Immature natural killer cell (primary cell): ENCODE measurements at places on chromosomes 16 and 17. TPM values are rescaled to one million over a fixed set of nuclear protein-coding genes. Genes with fewer than 3 reads are reported as not detected.

ENGASE gene
- 1.9 TPM for polyA plus RNA-seq

- H3K4me1 ChIP-seq, result peaks cover 41% of the 10 kb centered on the region
- DNase-seq, result peak; percentile 80
- peak overlapping the region; percentile 52 for H3K27ac ChIP-seq
These were observed 47.0 kb upstream of the AMZ2 start for GRCh38 chr17:68200689-68201417.

DNA sequence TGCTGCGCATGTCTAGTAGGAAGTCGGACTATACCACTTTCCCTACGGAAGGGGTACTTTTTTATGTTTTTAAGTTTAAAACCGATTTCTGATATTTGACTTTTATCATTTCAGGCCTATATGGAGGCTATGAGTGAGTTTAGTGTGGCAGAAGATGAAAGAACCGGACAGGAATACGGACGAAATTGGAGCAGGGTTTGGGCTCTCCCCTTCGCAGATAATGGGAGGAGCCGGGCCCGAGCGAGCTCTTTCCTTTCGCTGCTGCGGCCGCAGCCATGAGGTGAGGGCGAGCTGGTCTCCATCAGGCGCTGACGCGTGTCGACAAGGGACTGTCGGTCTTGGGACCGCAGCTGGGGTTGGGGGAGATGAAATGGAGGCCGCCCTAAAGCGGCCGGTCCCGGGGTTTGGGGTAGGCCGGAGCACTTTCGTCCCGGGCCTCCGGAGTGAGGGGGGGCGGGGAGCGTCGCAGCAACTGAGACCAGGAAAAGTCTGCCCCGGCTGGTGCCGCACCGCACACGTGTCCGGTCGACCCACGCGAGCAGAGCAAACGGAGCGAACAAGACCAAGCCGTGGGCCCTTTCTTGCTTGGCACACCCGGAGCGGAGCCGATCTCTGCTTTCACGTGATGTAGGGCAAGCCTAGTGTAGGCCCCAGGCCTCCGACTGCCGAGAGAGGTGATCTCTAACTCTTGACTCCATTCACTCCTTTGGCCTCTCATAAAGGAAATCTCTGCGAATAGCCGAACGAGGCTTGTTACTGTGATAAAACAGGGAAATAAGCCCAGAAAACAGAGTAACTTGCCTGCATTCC is at the start of gene RPL19:
Gene RPL19, plus strand, starts transcription at position 214 of the 810 bp plus-strand sequence. Its CDS starts 62 bp downstream, at position 276.
- peaks cover 15% of the 10 kb centered on the region for H3K36me3 ChIP-seq

- DNase-seq, result no peak
- H3K27ac ChIP-seq, result no peak overlapping the region
- H3K36me3 ChIP-seq, result no peaks in the 10 kb centered on the region
- H3K4me1 ChIP-seq, result no peaks in the 10 kb centered on the region
- no peak overlapping the region for H3K4me3 ChIP-seq
These were observed 11.1 kb upstream of the CHRNE start for GRCh38 chr17:4913994-4914393.

DNA sequence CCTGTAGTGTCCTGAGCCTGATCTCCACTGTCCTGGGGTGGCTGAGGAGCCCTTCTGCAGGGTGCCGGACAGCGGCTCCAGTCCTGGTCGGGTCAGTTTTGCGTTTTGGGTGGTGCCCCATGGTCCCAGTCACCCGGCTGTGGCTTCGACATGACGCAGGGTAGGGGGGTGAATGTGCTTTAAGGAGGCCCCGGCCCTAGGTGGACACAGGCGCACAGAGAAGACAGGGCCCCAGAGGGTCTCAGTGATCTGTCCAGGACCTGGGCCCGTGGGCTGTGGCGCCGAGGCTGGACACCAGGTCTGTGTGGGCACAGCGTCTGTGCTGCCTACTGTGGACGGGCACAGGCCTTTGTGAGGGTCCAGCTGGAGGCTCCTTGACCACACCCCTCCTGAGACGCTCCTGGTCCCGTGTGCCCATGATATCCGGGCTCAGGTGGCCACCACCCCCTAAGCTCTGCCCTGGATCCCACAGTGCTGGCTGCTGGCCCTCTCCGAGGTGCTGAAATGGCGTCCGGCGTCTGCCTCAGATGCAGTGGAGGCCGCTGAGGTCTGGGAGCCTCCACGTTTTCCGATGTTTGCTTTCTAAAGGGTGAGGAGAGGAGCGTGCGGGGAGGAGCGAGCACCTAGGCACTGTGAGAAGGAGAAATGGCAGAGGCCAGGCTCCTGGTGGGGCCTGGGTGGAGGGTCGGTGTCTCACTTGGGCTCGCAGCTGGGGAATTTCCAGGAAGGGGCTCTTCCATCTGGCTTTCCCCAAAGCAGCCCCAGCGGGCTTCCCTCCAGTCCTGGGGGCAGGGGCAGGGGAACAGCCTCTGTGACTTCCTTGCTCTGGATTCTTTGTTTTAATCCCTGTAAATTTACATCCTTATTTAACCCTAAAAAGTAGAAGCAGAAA is 56.1 kb upstream of the ACSF3 start:
- H3K27me3 ChIP-seq, result peaks cover 5% of the 10 kb centered on the region
- no peak overlapping the region for H3K4me3 ChIP-seq
- H3K27ac ChIP-seq, result no peak overlapping the region
- H3K4me1 ChIP-seq, result peaks cover 2% of the 10 kb centered on the region
- no peak for DNase-seq

DNA sequence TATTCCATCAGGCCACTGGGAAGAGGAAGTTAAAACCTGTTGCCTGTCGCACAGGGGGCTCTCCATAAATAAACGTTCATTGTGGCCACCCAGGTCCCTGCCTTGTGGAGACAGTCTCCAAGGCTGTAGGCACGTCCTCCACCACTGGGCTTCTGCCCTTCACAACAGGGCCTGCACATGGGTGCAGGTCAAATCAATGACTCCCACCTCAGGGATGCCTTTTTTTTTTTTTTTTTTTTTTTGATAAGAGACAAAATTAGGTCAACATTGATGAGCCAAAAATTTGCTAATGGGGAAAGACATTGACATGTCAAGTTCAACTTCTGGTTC is 12.6 kb upstream of the SLC12A3 start:
- H3K4me1 ChIP-seq, result peaks cover 7% of the 10 kb centered on the region
- no peaks in the 10 kb centered on the region for H3K36me3 ChIP-seq
- no peak overlapping the region for H3K27ac ChIP-seq
- no peaks in the 10 kb centered on the region for H3K27me3 ChIP-seq

DNA sequence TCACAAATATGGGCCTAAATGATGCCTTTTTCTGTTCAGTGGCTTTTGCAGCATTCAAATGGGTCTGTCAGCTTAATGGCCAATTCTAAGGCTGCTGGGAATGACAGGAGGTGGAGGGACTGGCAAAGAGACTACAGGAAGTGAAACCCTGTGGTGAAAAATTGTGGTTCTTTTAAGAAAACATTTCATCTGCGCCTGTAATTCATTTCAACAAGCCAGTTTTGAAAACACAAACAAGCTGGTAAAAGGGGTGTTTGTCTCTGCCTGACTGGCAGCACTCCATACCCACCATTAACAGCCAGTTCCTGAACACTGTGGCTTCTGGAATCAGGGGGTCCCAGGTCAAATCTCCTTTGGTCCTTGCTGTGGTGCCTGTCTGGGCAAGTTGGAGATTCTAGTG is 3.6 kb upstream of the KDM8 start:
- H3K4me1 ChIP-seq, result peaks cover 65% of the 10 kb centered on the region
- peak overlapping the region; percentile 74 for H3K4me3 ChIP-seq
- DNase-seq, result peak; percentile 37
- H3K36me3 ChIP-seq, result no peaks in the 10 kb centered on the region
- peak overlapping the region; percentile 93 for H3K27ac ChIP-seq

DNA sequence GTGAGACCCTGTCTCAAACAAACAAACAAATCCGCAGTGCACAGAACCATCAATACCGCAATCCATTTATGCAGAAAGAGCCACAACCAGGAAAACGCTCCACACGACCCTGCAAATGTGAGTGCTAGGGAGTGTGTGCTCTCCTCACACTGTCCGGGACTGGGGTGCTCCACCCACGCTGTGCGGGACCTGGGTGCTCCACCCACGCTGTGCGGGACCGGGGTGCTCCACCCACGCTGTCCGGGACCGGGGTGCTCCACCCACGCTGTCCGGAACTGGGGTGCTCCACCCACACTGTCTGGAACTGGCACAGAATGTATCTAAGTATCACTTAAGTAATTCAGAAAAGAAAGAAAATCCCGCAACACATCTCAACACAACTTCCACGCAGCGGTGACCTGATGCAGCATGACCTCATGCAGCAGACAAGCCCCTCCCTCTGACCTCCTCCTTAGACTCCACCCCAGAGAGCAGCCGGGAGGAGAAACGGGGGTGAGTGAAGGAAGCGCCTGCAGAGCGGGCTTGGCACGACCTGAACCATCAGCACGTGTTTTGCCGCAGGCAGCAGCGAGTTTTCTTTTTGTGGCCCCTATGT is 38.5 kb downstream of the ZNF276 start:
- peak overlapping the region; percentile 42 for H3K4me3 ChIP-seq
- no peak for DNase-seq
- peaks cover 17% of the 10 kb centered on the region for H3K27me3 ChIP-seq
- peak overlapping the region; percentile 98 for H3K27ac ChIP-seq

DNA sequence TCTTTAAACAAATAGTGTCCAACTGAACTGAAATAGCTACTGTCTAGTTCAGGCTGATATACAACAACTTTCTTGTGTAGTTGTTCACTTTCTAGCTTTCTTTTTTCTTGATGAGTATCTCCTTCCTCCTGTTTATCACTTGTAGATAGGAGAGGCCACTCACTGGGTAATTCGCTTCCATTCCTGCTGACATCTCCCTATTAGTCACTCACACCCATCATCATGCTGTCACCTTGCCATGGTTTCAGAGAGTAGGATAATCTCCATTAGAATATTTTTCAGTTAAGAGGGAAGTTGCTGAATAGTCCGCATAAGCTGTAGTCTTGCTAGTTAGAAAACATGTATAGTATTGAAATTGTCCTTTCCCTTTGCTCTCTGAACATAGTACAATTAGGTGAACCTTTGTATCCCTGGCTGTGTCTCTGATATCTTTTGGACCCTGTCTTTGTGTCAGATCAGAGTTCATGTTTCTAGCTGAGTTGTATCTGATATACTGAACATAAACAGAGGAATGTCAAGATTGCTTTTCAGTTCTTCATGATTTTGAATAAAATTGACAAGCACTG is 64.4 kb upstream of the RASL10B start:
- no peak overlapping the region for H3K27ac ChIP-seq
- no peaks in the 10 kb centered on the region for H3K27me3 ChIP-seq
- DNase-seq, result no peak

DNA sequence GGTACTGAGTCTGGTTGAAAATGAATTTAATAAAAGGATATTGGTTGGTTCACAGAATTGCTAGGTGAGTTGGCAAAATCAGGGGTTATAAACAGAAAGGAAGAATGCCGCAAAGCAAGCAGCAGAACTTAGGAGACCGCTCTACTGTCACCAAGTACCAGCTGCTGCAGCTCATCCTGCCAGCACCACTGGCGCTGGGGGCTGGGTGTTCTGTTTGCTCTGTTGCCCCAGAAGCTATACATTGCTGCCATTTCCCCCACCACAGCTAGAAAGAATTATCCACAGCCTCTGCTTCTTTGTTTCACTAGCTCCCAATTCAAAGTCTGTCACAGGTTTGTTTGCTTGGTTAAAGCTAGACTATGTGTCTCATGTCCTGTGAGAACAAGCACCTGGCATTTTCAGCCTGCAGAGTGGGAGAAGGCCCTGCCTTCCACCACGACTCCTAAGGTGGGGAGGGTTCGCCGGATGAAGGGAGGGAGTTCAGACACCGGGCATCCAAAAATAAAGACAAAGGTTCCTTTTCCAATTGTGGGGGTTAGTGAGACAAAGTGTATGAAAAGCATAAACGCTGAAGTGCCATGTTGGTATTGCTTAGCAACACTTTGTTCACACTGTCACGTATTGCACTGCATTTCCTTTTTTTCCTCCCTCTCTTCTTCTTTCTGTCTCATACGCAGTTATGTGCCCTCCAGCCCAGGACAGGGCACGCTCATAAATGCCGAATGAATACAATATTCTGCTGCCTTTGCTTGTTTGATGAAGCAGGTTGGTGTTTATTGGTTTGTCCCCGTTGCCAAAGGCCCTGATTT is 9.6 kb upstream of the CPD start:
- H3K27ac ChIP-seq, result peak overlapping the region; percentile 47
- H3K36me3 ChIP-seq, result no peaks in the 10 kb centered on the region
- H3K4me1 ChIP-seq, result peaks cover 40% of the 10 kb centered on the region
- peaks cover 3% of the 10 kb centered on the region for H3K27me3 ChIP-seq

DNA sequence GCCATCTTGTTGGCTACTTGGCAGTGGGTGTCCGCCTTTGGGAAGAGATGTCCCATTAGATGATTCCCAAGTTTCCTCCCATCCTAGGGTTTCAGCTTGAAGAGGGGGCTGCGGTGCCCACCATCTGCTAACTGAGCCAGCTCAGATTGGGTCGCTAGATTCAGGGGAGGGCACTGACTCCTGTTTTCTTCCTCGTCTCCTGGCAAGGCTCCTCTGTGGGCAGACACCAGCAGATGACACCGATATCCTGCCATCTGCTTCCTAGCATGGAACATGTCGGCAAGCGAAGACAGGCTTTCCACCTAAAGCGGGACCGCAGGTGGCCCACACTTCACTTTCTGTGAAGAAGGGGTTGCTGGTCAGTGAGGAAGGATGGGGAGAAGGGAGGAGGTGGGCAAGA is 27.3 kb downstream of the C17orf75 start:
- no peaks in the 10 kb centered on the region for H3K36me3 ChIP-seq
- H3K4me1 ChIP-seq, result peaks cover 4% of the 10 kb centered on the region
- no peak overlapping the region for H3K27ac ChIP-seq
- peaks cover 1% of the 10 kb centered on the region for H3K27me3 ChIP-seq
- H3K4me3 ChIP-seq, result no peak overlapping the region

- H3K4me3 ChIP-seq, result peak overlapping the region; percentile 26
- H3K27me3 ChIP-seq, result peaks cover 25% of the 10 kb centered on the region
- DNase-seq, result no peak
- H3K4me1 ChIP-seq, result peaks cover 38% of the 10 kb centered on the region
These were observed 3.2 kb downstream of the GNPTG start for GRCh38 chr16:1354815-1355540.

FTO gene
- polyA plus RNA-seq, result 65.1 TPM
